Diencephalon (tissue), 1 donor: ENCODE measurements at places on chromosomes 7 and 10. TPM values are rescaled to one million over a fixed set of nuclear protein-coding genes. Genes with fewer than 3 reads are reported as not detected.

Gene EXOC6
- total RNA-seq: 79.1 TPM

Gene PPP1R3C
- 47.3 TPM for total RNA-seq

Gene CLDN12
- total RNA-seq: 53.7 TPM

Gene FAM107B
- total RNA-seq: 51.2 TPM

Gene LIPK
- total RNA-seq: not detected
